ENCODE measurements at places on chromosomes 3 and 15.

- DNase-seq = no peak
Observed at GRCh38 chr3:112967828-112968227, 7.1 kb downstream of the CD200R1 start.

- no peak for DNase-seq
Observed at GRCh38 chr15:75751891-75752290, 39.2 kb upstream of the CSPG4 start.

DNA sequence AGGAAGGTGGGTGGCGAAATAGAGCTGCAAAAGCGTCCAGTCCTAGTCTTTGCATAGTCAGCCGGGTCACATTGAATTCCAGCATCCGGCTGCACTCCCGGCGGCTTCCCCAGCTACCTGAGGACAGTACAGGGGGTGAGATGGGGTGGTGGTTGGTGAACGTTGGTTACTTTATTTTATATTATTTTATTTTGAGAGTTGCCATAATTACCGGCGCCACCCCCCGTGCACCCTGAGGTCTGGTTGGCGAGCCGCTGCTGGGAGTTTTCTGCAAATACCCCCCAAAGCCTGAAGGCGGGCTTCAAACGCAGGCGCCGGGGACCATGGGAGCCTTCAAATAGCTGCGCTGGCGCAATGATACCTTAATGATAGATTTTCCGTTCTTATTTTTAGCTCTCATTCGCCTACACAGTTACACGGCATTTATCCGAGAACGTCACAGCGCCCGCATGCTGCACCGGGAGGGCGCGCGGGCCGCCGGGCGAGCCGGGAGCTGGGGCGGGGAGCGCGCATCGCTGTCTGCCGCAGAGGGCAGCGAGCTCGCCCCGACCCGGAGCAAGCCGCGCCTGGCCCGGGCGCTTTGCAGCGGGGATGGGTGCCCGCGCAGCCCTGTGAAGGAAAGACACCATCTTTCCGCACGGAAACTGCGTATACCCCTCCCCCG is 756 bp upstream of the RASGRF1 start:
- no peak for DNase-seq

GRCh38 chr3:18295171-18295920 is 129.8 kb downstream of the SATB1 start:
- no peak for DNase-seq

DNA sequence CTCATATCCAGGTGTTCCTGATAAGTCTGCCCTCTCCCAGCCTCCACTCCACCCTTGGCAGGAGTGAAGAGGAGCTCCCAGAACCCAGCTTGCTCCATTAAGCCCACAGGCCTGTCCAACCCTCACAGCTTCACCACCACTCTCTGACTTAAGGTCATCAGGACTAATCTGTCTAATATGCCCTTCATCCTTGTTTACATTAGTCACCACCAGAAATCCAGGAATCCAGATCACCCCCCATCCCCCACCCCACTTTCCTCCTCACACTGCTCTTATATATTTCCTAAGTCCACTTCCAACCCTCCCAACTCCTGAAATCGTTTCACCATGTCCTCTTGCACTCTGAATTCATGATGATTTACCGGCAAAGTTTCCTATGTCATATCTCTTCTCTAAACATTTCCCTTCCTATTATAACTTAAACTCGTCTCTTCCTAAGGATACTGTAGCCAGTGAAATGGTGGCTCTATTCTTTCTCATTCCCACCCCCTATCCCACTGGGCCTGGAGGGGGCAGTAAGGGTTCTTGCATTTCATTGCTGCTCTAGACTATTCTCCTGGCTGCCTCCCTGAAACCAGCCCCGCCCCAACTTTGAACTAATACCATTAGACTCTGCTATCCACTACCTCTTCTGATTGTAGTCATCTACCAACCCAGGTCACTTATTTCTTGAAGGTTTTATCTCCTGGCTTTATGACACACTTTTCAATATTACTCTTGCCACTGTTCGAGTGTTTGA is 43.4 kb downstream of the PPP2R3A start:
- DNase-seq = no peak

- DNase-seq = no peak
Observed at GRCh38 chr3:170809975-170810357, 60.0 kb downstream of the RPL22L1 start.

GRCh38 chr15:22949074-22949547 is 31.1 kb downstream of the CYFIP1 start:
- DNase-seq = no peak

DNA sequence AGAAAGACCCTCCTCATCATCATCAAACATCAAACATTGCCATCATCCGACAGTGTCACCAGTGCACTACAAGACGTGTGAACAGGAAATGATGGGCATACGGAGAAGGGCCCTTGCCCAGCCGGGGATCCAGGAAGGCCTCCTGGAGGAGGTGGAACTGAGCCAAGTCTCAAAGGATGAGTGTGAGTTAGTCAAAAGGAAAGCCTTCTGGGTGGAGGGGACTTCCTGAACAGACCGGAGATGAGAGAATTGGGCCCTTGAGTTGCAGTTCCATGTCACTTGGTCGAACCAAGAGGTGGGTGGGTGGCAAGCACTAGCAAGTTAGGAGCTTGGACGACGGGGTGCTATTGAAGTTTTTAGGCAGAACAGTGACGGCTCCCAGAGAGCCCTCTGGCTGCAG is 8.5 kb downstream of the SEMA4B start:
- no peak for DNase-seq

GRCh38 chr3:15267502-15267901 is 61.5 kb downstream of the CAPN7 start:
- no peak for DNase-seq

DNA sequence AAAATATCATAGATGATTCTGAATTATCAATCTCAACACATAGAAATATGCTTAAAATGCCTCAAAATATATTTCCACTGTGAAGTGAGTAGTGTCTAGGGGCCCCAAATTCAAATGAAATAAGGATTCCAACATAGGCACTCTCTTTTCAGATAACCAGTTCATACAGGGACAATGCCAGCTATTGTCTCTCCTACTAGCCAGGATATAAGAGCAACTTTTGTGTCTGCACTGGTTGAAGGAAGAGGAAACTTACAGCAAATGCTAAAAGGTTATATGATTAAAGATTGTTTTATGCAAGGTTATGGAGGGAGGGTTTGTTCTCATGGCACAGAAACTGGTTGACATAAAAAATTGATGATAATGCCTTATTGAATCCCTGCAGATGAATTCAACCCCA is 579.4 kb upstream of the ALCAM start:
- no peak for DNase-seq

DNA sequence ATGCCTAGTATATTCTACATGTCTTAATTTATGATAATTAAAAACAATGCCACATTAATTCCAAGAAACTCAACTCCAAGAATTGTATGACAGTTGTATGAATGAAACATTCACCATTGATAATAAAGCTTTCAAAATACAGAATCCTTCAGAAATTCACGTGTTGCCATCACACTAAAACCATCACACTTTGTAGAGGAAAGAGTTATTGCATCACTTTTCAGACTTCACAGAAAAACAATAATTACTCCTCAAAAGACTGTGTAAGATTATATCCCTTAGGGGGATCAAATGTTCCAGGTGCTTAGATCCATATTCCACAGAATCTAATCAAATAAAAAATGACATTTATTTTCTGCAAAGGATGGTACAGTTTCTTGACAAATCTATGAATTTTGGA is 85.0 kb downstream of the OSBPL10 start:
- no peak for DNase-seq

DNA sequence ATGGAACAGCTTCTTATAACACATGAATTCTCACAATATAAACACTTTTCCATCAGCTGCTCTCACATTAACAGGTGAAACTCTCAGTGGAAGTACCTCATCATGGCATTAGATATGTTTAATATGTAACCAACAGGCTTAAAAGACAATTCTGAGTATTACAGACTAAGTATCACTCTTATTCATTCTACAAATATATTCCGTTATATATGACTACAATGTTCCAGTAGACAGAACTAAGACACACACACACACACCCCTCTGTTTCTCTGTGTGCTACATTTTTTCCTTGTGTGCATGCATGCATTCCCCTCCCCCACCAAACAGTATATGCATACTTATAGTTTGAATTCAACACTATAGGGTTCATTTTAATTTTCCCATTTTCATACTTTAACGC is 32.4 kb downstream of the MRPL3 start:
- DNase-seq = no peak

DNA sequence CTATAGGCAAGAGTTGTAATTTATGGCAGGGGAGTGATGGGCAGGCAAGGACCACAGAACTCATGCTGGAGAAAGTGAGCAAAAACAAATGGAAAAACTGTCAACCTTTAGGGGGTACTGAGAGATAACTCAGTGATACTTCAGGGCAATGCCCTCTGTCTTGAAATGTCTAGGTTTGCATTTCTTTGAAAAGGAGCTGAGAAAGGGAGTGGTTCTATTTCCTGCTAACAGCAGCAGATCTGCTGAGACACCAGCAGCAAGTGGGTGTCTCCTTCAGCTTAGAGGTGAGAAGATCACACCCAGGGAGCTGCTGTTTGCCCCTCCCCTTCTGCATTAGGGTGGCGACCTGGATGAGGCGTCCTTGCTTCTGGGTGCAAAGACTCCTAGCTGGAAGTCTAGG is 42.3 kb upstream of the XIRP1 start:
- no peak for DNase-seq

- DNase-seq = no peak
Observed at GRCh38 chr3:188207941-188208515, 54.1 kb downstream of the LPP start.

- DNase-seq = no peak
Observed at GRCh38 chr3:24981309-24981708, 446.8 kb upstream of the RARB start.

GRCh38 chr3:62236016-62236415 is 137.3 kb downstream of the FEZF2 start:
- DNase-seq = no peak

GRCh38 chr3:17747174-17747889 is 4.9 kb upstream of the TBC1D5 start:
- no peak for DNase-seq
